Vagina (tissue), 2 donors: ENCODE measurements at places on chromosomes 7 and 10.
A peak's percentile ranks its signal among the peaks of the same experiment; 100 is the strongest.

DNA sequence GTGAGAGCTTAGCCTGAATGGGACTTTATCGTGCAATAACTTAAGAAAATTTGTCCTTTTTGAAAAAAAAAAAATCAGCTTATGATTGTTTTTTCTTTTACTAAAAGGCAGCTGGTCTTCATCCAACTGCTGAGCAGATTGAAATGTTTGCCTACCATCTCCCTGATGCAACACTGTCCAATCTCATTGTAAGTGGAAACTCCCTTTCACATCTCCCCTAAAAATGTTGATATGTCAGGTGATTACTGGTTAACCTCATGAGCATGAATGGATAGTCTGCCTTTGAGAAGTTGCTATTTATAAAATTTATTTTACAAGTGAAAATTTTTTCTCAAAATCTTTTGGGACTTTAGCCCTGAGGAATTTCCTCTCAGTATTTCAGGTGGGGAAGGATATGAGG is 17.8 kb upstream of the HKDC1 start:
- DNase-seq: no peak

GRCh38 chr7:150412518-150413488 is 33.7 kb downstream of the ZNF775 start:
- DNase-seq: no peak

DNA sequence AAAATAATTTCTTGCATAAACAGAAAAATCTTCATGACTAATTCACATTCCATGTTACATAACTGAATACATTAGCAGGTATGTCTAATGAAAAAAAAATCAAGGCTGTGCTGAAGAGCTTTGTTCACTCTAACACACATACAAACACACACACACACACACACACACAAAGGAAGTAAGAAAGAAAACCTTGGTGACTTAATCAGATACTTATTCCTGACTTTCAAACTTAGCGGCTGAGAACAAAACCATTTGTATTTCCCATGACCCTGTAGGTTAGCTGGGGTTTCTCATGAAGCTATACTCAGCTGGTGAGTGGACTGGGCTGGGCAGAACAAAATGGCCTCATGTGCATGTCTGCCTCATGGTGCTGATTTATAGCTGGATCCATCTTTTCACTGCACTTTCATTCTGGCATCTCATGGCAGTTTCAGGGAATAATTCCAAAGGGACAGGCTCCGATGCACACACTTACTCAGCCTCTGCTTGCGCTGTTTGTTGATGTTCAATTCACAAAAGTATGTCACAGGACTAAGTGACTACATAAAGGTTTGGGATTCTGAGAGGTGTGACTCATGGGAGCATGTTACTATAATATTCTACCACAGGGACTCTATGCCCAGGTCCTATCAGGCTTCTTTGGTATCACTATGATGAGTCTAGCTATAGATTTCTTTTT is 161.2 kb downstream of the PCLO start:
- no peak for DNase-seq

DNA sequence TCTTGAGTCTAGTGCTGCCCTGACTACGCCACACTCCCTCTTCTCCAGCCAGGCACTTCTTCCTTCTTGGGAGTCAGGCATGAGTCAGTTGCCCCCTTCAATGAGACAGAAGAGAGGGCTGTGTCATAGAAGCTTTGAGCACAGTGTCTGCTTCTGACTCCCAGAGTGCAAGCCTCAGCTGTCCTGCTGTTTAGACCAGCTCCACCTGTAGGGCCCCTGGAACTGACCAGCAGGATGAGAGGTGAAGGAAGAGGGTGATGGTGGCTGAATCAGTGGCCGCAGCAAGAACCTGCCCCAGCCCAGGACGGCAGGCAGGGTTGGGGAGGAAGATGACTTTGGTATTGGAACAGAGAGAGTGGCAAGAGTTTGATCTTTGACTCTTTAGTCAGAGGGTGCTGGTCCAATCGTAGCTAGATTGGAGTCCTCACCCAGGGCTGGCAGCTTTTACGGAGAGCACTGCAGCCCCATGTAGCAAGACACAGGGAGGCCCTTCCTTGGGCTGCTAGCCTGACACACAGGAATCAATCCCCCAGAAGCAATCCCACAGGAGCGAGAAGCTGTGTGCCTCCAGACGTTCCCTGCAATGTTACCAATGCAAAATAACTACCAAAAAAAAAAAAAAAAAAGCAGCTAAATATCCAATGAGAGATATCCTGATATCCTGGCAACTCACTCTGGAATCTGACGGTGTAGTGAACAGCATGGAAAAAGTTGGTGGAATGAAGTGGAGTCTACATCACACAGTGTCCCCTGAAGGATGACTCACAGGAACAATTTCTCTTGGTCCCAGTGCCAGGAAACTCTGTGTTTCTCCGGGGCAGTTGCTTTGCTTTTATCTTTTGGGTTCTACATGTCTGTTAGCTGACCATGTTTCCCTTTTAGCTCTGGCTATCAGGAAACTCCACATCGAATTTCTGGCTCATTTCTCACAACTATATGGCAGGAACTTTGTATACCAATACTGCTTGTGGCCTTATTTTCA is 6.9 kb downstream of the C10orf62 start:
- DNase-seq: no peak

GRCh38 chr7:68936471-68937035 is 661.7 kb upstream of the AUTS2 start:
- no peak for DNase-seq

GRCh38 chr10:31147210-31147608 is 115.5 kb upstream of the ZNF438 start:
- no peak for DNase-seq

DNA sequence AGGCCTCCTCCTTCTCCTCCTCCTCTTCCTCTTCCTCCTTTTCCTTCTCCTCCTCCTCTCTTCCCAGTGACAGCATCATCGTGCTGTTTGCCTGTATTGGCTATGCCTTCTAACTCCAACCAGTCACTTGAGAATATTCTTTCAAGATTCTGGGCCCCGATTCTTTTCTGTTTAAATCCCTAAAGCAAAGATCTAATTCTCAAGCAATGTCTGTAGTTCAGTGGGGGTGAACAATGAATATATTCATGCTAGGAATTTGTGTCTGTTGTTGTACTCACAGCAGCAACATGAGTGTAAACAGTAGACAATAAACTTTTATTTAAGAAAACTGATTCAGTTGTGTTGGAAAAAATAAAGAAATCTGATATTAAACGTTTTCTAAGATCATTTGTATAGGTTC is 30.7 kb downstream of the NUDT5 start:
- DNase-seq: no peak

GRCh38 chr10:69715899-69716606 is 85.7 kb upstream of the COL13A1 start:
- no peak for DNase-seq

DNA sequence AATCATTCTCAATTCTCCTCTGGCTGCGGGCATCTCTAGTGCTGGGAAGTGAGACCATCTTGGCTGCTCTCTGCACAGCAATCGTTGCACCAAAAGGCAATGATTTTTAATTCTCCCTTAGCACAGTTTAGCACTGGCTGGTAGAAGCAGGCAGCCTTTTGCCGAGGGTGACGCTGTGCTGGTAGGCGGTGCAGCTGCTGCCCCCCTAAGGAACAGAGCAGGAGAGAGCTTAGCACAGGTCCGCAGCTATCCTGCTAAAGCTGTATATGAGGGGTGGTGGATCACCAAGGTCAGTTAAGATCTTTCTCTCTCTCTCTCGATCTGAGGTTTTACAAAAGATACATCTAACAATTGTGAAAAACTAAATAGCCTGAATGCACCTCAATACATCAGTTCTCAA is 390.1 kb downstream of the GATA3 start:
- DNase-seq: no peak

DNA sequence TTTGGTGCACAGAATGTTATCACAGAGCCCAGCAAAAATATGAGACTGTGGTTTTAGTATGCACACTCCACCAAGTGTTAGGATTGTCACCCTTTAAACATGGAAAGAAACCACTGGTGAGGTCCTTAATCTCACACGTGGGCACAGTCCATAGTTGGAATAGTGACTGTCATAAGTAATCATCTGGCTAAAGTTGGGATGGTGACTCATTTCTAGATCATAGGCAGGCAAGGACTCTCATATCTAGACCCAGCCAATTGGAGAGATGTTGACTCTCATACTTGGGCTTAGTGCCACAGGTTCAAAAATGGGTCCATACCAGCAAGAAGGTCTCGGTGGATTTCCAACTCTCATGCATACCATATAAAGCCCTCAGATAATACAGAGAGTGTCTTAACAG is 39.6 kb upstream of the ZNF680 start:
- no peak for DNase-seq

GRCh38 chr10:3417096-3417495 is 244.5 kb upstream of the PITRM1 start:
- no peak for DNase-seq

- peak; percentile 61 for DNase-seq
Measured at GRCh38 chr10:44994752-44995530, 5.8 kb upstream of the ZNF22 start.

GRCh38 chr7:17022920-17023319 is 141.1 kb upstream of the AGR3 start:
- DNase-seq: no peak

- no peak for DNase-seq
Measured at GRCh38 chr10:20512631-20513030, 384.5 kb downstream of the NEBL start.

- DNase-seq: no peak
Measured at GRCh38 chr7:52355053-52355452, 680.4 kb upstream of the POM121L12 start.

- no peak for DNase-seq
Measured at GRCh38 chr10:131706476-131706875, 194.3 kb upstream of the PPP2R2D start.

DNA sequence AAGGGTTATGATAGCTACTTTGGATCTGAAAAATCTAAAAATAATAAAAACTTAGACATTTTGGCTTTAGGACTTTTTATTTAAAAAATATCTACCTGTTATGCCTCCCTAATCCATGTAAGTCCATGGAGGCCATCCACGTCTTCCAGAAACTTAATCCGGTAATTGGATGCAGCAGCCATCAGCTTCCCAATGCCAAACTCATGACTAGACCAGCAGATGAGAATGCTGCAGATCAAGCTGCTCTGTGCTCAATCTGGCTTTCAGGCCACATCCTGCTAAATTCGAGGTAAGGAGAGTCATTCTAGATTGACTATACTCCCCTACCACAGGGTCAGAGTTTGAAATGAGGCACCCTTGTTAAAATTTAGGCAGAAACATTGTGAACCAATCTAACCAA is 168.5 kb upstream of the TCERG1L start:
- no peak for DNase-seq

DNA sequence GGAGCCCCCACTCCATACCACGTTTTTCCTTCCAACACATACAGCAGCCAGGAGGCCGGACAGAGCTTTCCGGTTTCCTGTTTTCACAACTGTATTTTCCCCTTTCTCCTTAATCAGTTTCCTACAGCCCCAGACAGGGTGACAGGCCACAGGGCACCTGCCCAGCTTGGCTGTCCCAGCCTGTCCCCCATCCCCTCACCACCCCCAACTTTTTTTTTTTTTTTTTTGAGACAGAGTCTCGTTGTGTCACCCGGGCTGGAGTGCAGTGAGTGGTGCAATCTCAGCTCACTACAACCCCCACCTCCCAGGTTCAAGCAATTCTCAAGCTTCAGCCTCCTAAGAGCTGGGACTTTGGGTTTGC is 10.3 kb upstream of the HSPB1 start:
- no peak for DNase-seq

- no peak for DNase-seq
Measured at GRCh38 chr10:50596456-50596855, 27.3 kb downstream of the SGMS1 start.

DNA sequence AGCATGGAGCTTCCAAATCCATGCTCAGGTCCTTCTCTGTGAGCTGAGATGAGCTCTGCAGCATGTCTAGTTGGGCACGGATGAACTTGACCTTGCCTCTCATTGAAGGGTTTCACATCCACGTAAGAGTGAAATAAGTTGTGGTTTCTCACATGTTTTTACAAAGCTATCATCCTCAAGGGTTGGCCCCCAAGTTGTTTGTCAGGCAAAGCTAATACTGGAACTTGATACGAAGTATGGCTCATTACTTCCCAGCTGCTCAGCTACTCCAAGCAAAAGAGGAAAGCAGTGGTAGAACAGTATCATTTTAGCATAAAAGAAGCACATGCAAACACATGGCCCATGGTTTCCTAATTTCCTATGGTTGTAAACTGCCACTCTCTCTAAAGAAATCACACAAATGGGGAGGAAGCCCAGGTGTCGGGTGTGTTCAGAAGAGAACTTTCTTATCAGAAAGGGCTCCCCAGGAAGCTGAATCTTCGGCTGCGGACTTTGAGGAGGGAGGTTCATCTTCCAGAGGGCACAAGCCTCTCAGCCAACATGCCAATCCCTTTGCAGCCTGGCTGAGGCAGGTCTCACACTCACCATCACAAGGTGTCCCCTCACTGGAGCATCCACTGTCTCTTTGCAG is 45.3 kb downstream of the PDLIM1 start:
- DNase-seq: no peak

DNA sequence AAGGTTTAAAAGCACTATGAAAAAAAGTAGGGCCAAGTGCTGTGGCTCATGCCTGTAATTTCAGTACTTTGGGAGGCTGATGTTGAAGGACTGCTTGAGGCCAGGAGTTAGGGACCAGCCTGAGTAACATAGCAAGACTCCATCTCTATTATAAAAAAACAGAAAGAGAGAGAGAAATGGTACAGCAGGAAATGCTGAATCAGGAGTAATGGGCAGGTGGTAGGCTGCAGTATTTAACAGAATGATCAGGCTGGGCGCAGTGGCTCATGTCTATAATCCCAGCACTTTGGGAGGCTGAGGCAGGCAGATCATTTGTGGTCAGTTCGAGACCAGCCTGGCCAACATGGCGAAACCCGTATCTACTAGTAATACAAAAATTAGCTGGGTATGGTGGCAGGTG is 49.6 kb downstream of the SCD start:
- DNase-seq: no peak

DNA sequence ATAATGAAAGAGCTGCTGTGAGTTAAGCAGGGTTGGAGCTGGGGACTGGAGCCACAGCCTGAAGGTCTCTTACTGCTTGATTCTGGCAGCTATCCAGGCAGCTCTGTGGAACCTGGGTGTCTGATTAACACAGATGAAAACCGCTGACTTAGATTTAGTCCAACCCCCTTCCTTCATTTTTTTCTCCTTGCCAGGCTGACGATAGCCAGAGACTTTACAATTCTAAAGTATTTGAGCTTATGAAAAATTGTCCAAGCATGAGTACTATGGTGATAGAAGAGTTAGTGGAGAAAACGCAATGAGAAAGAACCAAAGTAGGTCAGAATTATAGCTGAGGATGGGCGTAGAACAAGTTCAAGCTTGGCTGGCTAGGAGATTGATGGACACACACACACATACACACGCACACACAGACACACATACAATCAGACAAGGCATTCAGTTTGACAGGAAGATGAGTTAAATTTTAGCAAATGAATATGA is 13.5 kb upstream of the GPR85 start:
- DNase-seq: no peak

- no peak for DNase-seq
Measured at GRCh38 chr10:28215930-28216329, 86.9 kb downstream of the MPP7 start.

- no peak for DNase-seq
Measured at GRCh38 chr7:47008461-47008860, 573.5 kb downstream of the TNS3 start.

- DNase-seq: no peak
Measured at GRCh38 chr7:31948029-31948428, 122.2 kb downstream of the PDE1C start.
